ENCODE measurements at places on chromosomes 6 and 20.
A peak's percentile ranks its signal among the peaks of the same experiment; 100 is the strongest.

- DNase-seq: no peak
Measured at GRCh38 chr6:1613688-1614447, 4.2 kb downstream of the FOXC1 start.

DNA sequence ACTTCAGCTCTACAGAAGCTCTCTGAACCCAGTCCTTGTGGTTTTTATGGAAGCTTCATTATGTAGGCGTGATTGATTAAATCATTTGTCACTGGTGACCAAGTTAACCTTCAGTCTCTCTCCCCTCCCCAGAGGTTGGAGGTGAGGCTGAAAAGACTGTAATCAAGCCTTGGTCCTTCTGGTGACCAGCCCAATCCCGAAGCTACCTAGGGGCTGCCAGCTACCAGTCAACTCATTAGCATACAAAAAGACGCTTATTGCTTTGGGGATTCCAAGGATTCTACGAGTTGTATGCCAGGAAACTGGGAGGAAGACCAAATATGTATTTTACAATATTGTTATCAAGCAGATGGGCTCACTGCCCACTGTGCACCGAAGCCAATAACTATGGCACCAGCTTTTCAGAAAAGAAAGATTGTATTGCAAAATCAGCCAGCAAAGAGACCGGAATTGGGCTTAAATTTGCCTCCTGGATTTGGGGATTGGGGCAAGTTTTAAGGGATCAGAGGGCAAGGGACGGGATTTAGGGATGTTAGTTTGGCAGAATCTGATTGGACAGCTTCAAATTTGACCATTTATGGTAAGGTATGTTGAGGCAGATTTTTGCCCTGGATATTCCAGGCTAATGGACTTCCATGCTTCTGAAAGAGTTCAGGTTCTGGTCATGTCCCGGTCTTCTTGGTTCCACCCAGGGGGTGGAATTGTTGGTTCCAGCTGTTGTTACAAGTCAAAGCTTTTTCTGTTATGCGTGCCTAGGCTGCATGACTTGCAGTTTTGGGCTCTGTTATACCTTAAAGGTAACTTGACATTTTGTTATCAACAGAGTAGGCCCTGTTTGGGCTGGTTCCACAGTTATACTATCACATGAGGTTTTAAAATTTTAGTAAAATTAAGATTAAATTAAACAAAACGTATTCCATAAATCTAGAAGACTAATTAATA, 167.4 kb downstream of the COL9A1 start:
- DNase-seq: no peak

DNA sequence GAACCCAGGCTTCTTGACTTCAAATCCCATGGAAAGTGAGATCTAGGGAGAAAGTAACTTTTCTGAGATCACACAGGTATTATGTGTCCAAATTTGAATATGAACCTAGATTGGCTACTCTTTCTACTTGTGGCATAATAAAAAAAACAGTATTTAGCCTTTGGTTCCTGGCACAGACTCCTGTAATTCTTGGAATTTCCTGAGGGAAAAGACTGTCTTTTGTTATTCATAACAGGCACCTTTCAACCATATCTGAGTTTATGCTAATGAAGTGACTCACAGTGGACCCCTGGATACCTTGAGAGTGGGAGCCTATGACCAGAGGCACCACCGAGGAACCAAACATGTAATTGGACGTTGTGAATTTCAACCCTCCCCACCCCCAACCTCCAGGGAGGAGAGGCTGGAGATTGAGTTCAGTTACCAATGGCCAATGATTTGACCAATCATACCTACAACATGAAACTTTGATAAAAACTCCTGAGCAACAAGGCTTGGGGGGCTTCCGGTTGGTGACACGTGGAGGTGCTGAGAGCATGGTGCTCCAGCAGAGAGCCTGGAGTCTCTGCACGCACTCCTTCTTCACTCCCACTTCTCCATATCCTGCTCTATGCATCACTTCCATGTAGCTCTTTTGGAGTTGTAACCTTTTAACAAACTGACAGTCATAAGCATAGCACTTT, 48.8 kb downstream of the LAMA4 start:
- DNase-seq: no peak

- DNase-seq: peak; percentile 12
Measured at GRCh38 chr6:70221025-70221714, 81.7 kb downstream of the COL9A1 start.

- DNase-seq: no peak
Measured at GRCh38 chr20:835608-836045, 2.1 kb downstream of the FAM110A start.

DNA sequence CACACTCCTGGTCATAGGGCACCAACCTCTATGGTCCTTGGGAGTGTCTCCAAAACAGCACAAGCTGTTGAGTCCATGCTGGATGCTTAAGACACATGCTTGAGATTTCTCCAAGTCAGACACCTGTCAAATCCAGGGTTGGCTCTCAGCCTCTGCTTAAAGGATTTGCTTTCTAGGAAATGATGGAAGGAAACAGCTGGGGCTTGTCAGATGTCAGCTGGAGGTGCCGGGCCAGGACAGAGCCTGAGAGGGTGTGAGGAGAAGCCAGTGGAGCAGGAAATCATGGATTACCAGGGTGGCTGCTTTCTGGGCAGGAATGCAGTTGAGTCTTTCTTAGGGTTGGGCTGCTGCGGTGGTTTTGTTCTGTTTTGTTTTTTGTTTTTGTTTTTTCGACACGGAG, 83.0 kb upstream of the FAM184A start:
- DNase-seq: no peak

- DNase-seq: no peak
Measured at GRCh38 chr6:141212296-141212695, 920.4 kb upstream of the GJE1 start.

DNA sequence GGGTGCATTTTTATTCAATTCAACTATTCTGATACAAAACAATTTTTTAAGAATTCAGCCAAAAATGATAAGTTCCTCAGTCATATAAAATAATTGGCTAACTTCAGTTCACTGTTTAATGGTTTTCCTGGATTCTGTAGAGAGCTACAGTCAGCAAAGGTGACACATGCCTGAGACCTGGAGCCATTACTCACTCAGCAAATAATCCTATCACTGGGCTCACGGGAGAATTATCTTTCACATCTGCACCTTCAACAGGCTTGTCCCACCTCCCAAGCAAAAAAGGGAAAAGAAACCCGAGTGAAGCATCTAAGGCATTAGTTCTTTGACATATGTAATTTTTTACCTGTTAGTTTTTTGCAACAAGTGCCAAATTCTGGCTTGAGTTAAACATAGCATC, 34.9 kb upstream of the FOXA2 start:
- DNase-seq: no peak

Measured in CD4-positive, alpha-beta T cell treated with Interleukin-4 for 4 hours (primary cell).